ENCODE measurements at places on chromosomes 16 and 17.
A peak's percentile ranks its signal among the peaks of the same experiment; 100 is the strongest.

DNA sequence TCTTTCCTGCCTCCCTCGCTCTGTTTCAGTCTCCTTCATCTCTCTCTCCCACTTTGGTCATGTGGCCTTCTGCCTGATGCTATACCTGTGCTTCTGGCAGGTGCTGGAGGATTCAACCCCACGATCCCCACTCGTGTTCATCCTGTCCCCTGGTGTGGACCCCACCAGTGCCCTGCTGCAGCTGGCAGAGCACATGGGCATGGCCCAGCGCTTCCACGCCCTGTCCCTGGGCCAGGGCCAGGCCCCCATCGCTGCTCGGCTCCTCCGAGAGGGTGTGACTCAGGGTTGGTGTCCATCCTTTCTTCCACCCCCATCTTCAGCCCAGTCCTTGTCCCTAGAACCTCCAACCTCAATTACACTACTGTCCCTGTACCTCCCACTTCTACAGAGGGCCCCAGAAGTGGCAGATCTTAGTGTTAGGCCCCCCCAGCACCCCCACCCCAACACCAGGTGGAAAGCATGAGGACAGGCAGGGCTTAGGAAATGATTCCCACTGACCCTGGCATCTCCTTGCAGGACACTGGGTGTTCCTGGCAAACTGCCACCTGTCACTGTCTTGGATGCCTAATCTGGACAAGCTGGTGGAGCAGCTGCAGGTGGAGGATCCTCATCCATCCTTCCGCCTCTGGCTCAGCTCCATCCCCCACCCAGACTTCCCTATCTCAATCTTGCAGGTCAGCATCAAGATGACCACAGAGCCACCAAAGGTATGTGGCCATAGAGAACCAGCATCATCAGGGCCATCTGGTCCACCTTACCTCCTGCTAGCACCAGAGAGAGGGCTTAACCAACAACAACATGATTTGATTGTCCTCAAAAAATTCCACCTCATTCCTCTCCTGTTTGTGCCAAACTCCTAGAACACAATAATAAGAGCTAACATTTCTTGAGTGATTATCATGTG is 9.7 kb upstream of the KDM6B start:
- DNase-seq = no peak

- no peak for DNase-seq
Observed at GRCh38 chr17:61307905-61308886, 91.4 kb upstream of the TBX2 start.

DNA sequence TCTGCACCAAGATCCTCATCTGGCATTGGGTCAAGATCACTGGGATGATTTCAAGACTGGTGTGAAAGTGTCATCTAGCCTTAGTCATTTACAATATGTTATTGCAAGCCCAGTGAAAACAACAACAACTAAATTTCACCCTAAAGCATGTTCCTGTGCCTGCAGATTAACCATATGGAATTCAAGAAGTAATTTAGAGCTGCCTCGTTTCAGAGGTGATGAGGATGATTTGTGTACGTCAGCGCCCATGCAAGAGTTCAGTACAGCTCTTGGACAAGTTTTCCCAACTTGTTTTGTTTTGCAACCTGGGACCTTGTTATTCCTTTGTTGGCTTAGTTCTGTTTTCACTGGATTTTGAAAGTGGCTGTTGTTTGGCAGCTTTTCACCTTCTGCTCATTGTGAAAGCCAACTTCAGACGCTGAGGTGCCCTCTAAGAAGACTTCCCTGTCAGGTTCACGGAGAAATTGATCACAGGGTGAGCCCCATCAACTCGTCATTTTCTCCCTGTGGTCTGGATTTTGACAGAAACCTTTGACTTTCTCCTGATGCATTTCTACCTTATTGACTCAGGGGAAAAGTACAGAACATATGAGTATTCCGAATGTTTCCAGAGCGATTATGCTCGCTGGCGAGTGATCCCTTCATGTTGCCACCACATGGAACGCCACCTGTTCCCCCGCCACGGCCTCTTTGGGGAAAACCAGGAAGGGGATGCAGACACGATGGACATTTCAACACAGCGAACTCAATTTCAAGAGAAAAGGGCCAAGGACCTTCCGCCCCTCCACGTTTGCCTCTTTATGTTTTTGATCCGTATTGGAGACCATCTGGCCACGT is 85.6 kb downstream of the FOXL1 start:
- no peak for DNase-seq

DNA sequence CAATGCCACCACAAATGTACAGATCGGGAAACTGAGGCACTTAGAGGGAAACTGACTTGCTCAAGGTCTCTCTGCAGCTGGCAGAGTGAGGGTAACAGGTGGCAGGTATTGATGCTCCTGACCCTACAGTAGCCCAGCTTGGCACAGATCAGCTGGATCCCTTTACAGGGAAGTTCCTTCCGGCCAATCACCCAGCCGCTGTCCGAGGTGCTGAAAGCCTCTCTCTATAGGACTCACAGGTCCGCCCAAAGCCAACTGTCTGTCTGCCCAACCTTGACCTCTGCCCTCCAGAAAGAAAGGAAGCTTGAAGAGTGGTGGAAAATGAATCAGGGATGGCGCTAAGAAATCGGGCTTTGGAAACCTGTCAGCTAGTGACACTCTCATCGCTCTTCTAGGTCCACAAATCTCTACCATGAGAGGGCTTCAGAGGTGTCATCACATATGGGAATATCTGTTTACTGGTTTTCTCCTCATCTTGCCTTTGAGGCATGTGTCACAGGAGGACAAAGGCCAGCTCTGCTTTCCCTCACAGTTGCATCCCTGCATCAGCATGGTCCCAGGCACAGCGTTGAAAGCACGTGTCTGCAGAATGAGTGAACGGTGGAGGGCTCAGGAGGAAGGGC is 246.2 kb downstream of the KATNIP start:
- no peak for DNase-seq

- no peak for DNase-seq
Observed at GRCh38 chr17:28497931-28498330, 8.2 kb upstream of the FOXN1 start.

GRCh38 chr17:6492892-6493674 is 48.8 kb downstream of the PIMREG start:
- DNase-seq = no peak

DNA sequence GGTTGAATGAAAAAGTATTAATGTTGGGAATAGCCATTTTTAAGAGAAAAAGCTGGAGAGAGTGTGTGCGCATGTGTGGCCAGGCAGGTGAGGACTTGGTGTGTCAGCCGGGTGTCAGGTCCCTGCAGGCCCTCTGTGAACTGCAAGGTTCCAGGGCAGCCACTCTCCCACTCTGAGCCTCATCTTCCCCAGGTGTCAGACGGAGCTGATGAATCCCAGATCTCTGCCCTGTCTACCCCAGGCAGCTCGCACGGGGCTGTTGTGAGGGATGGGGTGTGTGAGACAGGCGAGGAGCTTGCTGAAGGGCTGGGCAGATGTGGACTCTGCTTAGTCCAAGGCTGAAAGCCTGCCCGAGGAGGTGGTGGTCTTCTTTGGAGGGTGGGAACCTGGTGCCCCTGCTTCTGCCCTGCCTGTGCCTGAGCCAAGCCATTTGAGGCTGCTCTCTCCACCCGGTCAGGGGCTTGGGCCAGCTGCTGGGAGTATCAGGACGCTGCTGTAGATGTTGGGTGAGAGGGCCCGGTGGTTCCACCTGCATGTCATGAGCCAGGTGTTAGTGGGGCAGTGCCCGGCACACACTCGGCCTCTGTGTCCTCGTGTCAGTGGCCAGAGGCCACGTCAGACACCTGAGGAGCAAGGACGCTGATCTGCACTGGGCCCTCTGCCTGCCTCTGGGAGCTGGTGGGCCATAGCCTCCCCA is 122.4 kb downstream of the RAB11FIP4 start:
- no peak for DNase-seq

DNA sequence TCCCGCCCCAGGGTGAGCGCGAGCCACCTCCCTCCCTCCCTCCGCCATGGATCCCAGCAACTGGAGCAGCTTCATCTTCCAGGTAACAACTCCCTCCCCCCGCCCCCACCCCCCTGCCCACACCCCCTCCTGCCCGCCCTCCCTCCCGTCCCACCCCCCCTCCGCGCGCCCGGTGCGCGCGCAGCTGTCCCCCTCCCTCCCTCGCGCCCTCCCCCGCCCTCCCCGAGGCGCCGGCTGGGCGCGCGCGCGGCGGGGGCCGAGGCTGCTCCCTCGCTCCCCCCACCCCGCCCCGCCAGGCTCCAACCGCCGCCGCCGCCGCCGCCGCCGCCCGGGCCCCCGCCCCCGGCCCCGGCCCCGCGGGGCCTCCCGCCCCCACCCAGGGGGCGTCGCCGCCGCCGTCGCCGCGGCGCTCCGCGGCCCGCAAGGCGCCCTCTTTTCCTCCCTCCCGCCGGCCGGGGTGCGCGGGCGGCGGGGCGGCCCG is at the start of gene MAZ:
TSS of gene MAZ (plus strand) at position 431 of the 481 bp plus-strand sequence. CDS start 173 bp downstream, outside the sequence.
- peak; percentile 70 for DNase-seq

DNA sequence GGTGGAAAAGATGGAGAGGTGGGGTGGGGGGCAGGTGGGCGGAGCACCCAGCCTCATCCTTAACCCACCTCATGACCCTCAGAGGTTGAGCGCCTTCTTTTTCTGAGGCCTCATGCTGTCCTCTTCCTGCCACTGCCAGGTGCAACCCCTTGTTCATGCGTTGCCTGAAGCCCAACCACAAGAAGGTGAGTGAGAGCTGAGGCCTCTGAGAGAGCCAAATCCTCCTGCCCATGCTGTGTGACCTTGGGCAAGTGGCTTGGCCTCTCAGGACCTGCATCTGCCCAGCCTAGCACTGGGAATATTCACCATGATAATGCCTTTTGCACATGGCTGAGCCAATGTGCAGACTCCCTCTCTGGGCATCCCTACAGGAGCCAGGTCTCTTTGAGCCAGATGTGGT is 32.1 kb downstream of the MYO15A start:
- no peak for DNase-seq

DNA sequence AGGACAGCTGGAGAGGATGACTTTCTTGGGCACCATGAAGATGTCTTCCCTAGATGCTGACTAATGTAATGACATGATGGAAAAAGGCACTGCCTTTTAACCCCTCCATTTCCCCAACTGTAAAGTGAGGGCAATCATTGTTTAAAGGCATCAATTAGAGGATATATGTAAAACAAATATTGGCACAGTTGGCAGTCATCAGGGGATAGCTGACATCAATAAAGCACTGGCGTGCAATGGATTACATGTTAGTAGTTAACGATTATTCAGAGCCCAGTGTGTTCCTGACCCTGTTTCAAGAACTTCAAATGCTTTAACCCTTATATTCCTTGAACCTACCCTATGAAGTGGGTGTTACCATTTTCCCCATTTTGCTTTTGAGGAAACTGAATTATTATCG is 100.7 kb downstream of the TMEM114 start:
- DNase-seq = no peak

DNA sequence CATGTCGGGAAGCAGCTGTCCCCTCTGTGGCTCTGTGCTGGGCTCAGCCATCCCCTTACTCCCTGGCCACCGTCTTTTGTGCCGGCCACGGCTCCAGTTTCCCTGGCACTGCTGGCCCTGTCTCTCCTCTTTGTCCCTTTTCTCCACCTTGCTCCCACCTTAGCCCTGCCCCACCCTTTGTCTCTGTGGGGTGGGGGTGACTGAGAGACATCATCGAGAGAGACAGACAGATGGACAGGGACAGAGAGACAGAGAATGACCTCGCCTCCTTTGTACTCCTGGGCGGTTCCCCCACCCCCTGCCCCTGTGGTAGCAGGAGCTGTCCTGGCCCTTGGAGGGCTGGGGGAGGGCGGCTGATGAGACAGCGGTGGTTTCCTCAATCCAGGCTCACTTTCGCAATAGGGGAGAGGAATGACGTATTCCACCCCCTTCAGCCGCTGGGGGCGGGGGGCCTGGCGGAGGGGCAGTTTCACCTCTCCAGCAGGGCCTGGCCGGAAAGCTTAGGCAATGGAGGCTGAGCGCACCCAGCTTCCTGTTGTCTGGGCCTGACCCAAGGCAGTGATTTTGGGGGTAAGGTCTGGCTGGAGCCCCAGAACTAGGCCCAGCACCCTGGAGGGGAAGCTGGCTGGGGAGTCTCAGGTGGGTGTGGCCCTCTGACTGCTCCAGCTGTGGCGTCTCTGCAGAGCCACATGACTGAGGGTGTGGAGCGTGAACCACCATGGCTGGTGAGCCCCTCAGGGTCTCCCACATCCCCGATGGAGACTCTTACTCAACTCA is 7.3 kb downstream of the FMNL1 start:
- DNase-seq = peak; percentile 84

DNA sequence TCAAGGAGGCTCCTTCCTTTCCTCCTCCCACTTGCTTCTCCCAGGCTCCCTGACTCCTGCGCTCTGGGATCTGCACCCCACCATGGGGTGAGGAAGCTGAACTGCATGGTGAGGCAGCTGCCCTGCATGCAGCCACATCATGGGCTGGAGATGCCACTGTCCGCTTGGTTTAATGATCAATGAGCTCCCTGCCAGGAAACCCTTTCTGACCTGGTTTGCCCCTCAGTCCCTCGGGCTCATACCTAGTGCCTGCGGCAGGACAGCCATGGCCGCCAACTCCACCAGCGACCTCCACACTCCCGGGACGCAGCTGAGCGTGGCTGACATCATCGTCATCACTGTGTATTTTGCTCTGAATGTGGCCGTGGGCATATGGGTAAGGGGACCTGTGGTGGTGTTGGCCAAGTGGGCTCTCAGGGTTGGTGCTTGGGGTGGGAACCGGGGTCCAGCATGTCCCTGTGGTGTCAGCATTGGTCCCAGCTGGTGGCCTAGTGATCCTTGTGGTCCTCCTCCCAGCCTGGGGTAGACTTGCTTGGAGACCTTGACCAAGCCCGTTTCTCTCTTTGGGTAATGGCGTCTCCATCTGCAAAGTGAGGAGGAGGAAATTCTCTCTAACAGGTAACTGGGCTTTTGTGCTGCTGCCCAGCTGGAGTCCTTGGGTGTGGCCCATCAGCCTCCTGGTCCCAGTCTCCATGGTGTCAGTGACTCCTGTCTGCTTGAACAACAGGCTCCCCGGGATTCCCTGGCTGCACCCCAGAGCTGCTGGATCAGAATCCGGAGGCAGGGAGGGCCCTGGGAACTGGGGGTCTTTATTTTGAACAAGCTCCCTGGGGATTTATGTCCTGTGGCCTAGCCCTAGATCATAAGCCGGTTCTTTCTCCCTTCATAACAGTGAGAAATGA is at the start of gene SLC5A10:
TSS of gene SLC5A10 (plus strand) at position 225 of the 902 bp plus-strand sequence. CDS start at position 266, 41 bp downstream.
- no peak for DNase-seq

DNA sequence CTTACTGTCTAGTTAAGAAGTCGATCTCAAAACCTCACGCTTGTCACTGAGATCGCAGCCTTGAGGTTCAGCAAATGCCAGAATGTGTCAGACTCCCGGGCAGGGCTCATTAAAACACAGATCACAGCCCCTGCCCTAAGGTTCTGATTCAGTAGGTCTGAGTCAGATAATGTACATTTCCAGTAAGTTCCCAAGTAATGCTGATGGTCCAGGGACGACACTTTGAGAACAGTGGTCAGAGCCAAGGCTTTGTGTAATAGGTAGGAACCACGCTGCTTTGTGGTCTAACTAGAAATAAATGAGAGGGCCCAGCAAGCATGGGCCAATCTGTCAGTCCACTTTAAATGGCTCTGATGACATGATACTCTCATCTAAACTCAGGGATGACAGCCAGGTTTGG is 228.6 kb downstream of the ZFHX3 start:
- DNase-seq = no peak

DNA sequence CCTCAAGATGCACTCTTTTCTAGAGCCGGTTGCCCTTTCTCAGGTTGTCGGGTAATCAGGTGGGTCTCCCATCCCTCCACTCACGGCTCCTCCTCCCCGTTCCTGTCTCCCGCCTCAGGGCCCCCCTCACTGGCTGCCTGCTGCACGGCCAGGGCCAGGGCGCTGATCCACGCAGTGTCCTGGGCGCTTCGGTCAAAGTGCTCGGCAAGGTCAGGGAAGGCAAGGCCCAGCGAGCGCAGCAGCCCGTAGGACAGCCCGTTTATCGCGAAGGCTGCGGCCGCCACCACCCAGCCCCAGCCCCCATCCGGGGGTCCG is 753 bp downstream of the SLC16A11 start:
- DNase-seq = no peak

All from stimulated activated CD8-positive, alpha-beta memory T cell treated with anti-CD3 and anti-CD28 coated beads, Interleukin-4, amount 100 ng/mL, for 24 hours (primary cell).